ENCODE measurements at places on chromosomes 3 and 15.
A peak's percentile ranks its signal among the peaks of the same experiment; 100 is the strongest.

DNA sequence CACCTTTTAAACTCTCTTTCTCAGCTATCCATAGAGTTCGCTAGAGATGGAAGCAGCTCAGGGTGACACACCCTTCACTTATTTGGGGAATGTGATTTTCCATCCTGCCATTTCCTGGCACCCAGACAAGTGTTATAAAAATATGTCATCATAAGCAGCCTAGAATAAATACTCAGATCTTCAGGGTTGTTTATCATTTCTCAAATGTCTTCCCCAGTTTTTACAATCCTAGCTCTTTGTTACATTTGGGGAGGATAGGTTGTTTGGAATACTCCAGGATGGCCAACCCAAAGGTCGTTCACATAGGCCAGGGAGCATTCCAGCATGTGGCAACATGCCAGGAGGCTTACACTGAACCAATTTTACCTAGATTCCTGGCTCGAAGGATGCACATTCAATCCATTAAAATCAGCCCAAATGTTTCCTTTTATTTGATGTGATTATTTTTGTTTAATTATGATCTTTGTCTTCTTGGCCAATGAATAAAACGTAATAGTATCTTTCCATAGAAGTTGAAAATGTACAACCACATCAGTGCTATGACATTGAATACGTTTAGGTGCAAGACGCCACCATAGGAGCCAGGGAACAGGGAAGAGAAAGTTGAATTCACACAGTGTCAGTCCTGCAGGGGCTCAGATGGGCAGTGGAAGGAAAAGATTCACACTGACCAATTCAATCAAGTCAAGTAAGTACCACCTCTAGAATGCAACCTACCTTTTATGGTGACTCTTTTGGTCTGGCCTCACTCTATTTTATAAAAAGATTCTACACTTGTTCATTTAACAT is 537.7 kb upstream of the MDFIC2 start:
- DNase-seq, result no peak

DNA sequence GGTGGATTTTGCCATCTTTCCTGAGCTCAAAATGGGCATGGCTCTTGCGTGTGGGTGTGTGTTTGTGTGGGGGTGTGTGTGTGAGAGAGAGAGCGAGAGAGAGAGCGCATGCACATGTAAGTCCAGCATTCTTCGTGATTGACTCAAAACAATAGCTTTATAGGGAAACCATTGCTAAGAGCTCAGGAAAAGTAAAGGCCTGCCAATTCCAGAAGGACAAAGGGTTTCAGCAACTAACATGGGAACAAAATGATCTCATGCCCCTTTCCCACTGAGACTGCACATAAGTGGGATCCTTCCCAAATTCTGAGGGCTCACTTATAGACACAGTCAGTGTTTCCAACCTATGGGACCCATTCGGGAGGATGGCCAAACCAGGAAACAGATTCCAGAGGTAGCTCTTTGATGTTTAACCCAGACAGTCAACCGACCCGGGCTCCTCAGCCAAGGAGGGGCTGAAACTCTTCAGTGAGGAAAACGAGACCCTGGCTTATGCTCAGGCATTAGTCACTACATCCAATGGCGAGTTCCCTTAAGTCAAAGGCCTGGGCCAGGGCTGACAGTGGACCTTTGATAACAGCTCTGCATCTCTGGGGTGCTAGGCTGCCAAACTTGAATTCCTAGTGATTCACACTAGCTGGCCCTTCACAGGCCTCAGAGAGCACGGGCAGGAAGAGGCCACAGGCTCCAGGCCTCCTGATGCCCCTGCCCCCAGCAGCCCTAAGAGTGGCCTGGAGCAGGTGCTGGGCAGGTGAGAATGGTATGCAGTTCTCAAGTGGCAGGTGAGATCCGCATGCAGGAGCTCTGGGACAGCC is 305.0 kb upstream of the C2CD4B start:
- no peak for DNase-seq

- no peak for DNase-seq
Observed at GRCh38 chr3:84223512-84223911, 735.3 kb upstream of the CADM2 start.

DNA sequence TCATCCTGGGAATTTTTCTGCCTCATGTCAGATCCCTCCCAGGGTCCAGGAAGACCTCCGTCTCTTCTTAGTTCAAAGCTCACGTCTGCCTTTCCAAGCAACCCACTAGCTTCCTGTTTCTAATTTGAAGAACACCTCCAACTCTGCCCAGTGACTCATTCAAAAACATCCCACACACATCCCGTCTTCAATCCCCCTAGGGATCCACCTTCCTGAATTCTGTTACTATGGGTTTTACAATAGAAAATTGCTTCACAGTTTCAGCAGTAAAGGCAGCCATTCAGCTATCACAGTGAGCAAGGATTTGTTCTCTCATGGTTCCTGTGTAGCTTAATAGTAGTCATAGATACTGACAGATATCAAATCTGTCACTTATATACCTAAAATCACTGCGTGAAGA is 308.3 kb upstream of the CCDC54 start:
- no peak for DNase-seq

GRCh38 chr3:10025205-10026083 is 793 bp upstream of the FANCD2 start:
- no peak for DNase-seq

- DNase-seq, result no peak
Observed at GRCh38 chr3:64796607-64797399, 109.0 kb upstream of the ADAMTS9 start.

DNA sequence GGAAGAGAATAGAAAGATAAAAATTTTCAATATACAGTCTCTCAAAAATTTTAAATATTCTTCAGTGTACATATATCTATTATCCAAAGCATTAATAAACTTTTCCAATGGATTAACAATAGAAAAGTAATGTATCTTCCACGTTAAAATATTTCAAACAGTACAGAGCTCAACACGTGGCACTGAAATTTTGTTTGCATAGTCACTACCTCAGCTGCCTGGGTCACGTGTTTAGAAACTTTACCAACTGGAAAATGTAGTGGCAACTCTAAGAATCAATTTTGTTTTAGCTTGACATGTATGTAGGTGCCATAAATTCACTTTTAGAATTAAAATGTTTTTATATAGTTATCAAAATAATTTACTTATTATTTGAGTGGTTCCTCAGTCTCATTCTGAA is 85.3 kb downstream of the CNTN3 start:
- DNase-seq, result no peak

DNA sequence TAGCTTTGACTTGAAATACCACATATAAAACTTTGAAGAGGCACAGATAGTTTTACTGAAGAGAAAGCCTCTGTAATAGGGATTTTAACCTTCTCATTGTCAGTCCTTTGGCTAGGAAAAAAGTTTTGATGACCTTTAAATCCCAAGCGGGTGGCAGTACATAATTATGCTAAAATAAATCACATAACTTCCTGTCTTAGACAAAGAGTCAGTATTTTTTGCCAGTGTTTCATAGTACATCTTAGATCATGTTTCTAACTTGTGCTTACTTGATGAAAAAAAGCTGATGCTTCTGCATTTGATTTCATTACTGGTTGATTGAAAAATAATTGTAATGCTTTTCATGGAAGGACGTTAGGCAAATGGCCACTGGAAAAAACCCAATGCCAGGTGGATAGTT is 5.8 kb downstream of the ST3GAL6 start:
- DNase-seq, result no peak

GRCh38 chr15:57931570-57931969 is 133.9 kb downstream of the ALDH1A2 start:
- DNase-seq, result no peak

- DNase-seq, result no peak
Observed at GRCh38 chr3:100536093-100536492, 43.7 kb downstream of the TMEM45A start.

- DNase-seq, result no peak
Observed at GRCh38 chr3:38047896-38048295, 8.9 kb downstream of the DLEC1 start.

GRCh38 chr3:101530686-101531047 is 17.7 kb upstream of the SENP7 start:
- no peak for DNase-seq

DNA sequence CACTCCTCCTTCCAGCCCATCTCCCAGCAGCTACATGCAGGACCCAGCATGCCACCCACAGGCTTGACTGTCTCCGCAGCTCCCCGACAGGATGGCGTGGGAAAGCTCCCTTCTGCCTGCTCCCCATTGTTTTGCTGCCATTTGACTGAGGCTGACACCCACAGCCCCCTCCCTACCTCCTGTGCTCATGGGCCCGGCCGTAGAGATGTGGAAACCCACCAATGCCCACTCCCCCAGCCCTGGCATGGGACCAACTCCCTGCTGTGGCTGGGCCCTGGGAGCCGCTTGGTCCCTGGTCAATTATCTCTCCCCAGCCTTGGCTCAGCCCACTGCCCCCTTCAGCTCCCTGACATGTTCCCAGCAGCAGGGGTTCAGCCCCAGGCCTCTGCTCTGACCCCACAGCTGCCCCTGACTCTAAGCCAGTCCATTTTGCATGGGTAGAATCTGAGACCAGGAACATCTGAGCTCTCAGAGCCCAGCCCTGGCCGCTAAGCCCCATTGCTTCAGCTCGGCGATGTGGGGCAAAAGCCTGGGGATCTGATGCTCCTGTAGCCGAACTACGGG is 8.2 kb downstream of the C3orf22 start:
- DNase-seq, result peak; percentile 60

DNA sequence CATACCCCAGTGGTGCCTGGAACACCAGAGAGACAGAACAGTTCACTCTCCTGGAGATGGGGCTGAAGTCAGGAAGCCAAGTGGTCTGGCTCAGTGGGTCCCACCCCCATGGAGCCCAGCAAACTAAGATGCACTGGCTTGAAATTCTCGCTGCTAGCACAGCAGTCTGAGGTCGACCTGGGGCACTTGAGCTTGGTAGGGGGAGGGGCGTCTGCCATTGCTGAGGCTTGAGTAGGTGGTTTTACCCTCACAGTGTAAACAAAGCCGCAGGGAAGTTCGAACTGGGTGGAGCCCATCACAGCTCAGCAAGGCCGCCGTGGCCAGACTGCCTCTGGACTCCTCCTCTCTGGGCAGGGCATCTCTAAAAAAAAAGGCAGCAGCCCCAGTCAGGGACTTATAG is 272.0 kb downstream of the KLF13 start:
- DNase-seq, result no peak

DNA sequence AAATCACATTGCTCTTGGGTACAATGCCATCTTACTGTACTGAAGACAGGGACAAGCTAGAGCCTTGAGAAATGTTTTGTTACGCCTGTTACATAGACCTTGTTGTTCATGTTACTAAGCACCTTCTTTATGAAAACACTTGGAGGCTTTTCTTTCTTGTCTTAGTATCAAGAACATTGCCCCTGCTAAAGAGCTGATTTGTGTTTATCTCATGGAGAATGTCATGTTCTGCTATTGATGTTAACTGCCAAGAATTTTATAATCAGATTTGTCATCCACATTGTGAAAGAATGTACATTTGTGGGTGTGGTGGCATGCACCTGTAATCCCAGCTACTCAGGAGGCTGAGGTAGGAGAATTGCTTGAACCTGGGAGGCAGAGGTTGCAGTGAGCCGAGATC is 431.3 kb upstream of the MDFIC2 start:
- DNase-seq, result no peak

DNA sequence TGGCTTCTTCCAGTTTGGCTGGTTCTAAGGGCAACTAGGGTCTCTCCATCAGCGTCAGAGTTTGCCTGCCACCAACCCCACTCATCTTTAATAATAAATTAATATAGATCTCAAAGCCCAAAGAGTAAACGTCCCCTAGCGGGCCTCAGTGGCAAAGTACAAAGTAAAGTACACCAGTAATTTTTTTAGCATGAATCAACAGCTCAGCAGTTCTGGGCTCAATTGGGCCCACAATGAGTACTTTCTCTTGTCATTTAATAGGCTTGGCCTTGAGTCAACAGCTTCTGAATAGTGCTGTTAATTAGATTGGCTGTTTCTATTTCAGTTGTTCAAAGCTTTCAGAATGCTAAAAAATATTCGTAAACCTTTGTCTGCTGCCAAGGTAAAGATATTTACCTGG is 89.0 kb upstream of the PFN2 start:
- no peak for DNase-seq

DNA sequence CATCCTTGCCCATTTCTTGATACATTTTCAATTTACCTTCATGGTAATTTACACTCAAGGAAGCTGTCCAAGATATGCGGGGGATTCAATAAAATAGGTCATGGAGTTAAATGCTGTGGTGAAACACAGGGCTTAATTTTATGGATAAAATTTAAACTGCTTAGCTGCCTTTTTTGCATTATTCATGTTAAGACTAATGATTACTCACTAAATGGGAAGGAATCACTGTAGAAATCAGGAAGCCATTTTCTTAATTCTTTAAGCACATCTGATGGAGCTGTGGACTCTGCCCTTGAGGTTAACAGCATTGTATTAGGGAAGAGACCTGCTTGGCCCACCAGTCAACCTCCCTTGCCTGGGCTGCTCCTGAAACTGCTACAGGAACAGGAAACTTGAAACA is 62.5 kb upstream of the RBP1 start:
- no peak for DNase-seq

- peak; percentile 69 for DNase-seq
Observed at GRCh38 chr3:159804726-159805410, 183.8 kb upstream of the IL12A start.

DNA sequence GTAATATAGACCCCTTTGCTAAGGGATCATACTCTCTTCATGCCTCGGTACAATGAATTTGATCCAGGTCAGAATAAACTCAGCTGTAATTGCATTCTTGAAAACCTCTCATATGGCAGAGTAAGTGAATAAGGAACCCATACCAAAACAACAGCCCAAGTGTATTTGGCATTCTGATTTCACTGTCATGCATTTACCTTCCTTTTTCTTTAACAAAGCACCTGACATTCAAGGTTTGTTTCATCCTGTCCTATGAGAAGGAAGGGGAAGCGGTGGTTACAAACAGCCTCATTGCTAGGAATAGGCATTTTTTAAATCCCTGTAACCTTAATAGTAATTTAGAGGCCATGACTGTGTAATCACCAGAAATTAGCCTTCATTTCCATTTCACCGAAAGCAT is 97.1 kb downstream of the LSAMP start:
- DNase-seq, result no peak

Data from left forelimb (tissue), 1 donor.